Stimulated activated CD8-positive, alpha-beta memory T cell treated with anti-CD3 and anti-CD28 coated beads, Interleukin-4, amount 100 ng/mL, for 1 hour (primary cell): ENCODE measurements at places on chromosomes 12 and 14.

- no peak for DNase-seq
Measured at GRCh38 chr14:61120576-61120975, 139.5 kb downstream of the SLC38A6 start.

DNA sequence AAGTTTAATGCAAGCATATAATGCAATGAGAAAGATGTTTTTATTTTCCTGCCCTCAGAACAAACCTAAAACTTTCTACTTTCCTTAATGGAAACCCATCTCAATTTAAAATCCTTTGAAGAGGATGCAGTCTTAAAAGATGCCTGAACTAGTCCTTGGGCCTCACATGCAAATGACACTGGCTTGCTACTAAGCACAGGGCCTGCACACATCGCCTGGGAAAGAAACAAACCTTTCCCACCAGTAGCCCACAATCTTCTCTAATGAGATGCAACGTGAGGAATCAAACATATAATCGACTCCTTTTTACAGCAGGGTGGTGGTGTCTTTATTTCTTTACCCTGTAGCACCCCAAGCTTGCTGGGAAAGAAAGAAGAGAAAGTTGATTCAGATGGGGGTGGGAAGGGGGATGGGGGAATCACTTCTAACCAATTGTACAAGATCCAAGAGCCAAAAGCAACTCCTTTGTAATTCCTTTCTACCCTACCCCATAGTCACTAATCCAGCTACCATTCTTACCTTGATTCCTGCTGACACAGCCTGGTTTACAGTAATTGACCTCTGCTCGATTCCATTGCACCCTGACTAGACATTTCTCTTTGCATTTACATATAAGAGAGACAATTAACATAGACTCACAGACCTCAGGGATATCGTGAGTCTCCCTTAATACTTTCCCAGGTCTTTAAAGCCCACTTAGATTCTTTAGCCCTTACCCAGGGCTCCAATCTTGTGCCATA, 69.5 kb upstream of the FERMT2 start:
- DNase-seq: no peak

DNA sequence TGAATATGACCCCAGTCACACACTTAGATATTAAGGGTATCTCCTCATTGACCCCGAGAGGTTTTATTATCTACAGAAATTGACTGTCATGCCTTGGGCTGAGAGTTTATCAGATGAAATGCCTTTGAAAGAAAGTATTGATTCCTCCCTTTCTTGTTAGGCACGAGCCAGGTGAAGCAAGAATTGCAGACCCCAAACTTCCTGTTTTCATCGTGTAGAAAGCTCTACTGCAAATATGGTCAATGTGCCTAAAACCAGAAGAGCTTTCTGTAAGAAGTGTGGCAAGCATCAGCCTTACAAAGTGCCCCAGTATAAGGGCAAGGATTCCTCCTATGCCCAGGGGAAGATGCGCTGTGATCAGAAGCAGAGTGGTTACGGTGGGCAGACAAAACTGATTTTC, 143.9 kb upstream of the FUT8 start:
- no peak for DNase-seq

GRCh38 chr12:104750061-104750460, 208.0 kb downstream of the SLC41A2 start:
- no peak for DNase-seq

DNA sequence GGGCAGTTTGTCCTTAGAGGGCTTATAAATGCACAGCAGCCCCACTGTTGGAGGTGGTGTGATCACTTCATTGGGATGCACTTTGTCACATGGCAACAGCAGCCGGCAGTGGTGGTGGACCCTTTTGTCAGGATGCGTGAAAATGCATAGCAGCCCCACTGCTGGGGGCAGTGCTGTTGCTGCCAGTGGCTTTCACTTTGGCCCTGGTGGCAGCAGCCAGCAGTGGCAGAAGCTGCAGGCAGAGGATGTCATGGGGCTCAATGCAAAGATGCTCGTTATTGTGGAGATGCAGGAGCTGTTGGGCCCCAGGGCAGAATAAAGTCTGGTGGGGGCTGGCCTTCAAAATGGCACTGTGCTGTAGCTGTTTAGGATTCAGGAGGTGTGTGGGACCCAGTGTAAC, 173.0 kb upstream of the DAAM1 start:
- DNase-seq: no peak

DNA sequence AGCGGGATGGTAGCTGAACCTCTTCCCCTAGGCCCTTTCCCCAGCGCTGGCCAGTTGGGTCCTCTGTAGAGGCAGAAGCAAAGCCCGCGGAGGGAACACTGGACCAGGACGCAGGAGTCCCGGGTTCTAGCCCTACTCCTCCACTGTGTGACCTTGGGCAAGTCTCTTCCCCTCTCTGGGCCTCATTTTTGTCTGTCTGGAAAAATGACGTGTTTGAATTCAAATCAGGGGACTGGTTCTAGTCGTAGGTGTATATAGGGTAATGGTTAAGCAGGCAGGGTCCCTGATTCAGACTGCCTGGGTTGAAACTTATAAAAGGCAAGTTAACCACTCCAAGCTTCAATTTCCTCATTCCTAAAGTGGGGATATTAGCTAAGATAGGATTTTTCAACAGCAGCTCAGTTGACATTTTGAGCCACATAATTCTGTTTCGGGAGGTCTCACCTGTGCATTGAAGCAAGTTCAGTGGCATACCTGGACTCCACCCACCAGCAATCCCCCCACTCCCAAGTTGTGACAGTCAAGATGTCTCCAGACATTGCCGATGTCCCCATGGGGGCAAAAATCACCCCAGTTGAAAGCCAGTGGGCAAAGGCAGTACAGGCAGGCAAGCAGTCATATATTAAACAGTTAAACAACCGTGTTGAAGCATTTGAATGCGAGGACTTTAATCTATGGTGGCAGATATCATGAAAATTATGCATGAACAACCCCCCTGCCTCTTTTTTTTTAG, 899 bp downstream of the TPCN1 start:
- no peak for DNase-seq

- DNase-seq: no peak
Measured at GRCh38 chr12:80567401-80567800, 123.4 kb downstream of the PTPRQ start.
